Epithelial cell of alveolus of lung (primary cell): ENCODE measurements at places on chromosomes 16 and 17. TPM values are rescaled to one million over a fixed set of nuclear protein-coding genes. Genes with fewer than 3 reads are reported as not detected.

The RHBDL3 gene
- total RNA-seq = 0.26 TPM in 1 of 2 replicates, not detected in the other

The CSH2 gene
- total RNA-seq = not detected in 2 replicates

The FBXO39 gene
- total RNA-seq = 0.52 TPM in 1 of 2 replicates, not detected in the other

The LGALS9C gene
- not detected in 2 replicates for total RNA-seq

The KRT17 gene
- total RNA-seq = 11.0 and 103 TPM in 2 replicates

The COL1A1 gene
- 2,527 and 2,573 TPM in 2 replicates for total RNA-seq

The EFNB3 gene
- total RNA-seq = 1.6 and 8.7 TPM in 2 replicates

The APPBP2 gene
- 16.9 and 29.5 TPM in 2 replicates for total RNA-seq

The SMPD3 gene
- total RNA-seq = 0.16 TPM in 1 of 2 replicates, not detected in the other

The CCL1 gene
- total RNA-seq = not detected in 2 replicates

The SECTM1 gene
- 4.9 and 21.3 TPM in 2 replicates for total RNA-seq

The OR3A3 gene
- total RNA-seq = not detected in 2 replicates

The ICAM2 gene
- 7.4 and 11.9 TPM in 2 replicates for total RNA-seq

The CSH1 gene
- total RNA-seq = not detected in 2 replicates

The KIF18B gene
- total RNA-seq = 8.0 and 12.4 TPM in 2 replicates

The RSAD1 gene
- total RNA-seq = 13.3 and 21.5 TPM in 2 replicates

The GRIN2C gene
- not detected in 2 replicates for total RNA-seq

The NPTX1 gene
- total RNA-seq = 2.6 and 10.1 TPM in 2 replicates

The TBC1D3C gene
- total RNA-seq = not detected in 2 replicates

The DOC2B gene
- not detected in 2 replicates for total RNA-seq

The NOD2 gene
- total RNA-seq = 0.13 TPM in 1 of 2 replicates, not detected in the other

The ZNF232 gene
- total RNA-seq = 6.9 and 12.4 TPM in 2 replicates

The G6PC3 gene
- 51.4 and 68.9 TPM in 2 replicates for total RNA-seq

The HSF4 gene
- total RNA-seq = 0.13 and 3.5 TPM in 2 replicates

The PRM3 gene
- total RNA-seq = not detected in 2 replicates

The SGCA gene
- 0.32 TPM in 1 of 2 replicates, not detected in the other for total RNA-seq

The GCGR gene
- not detected in 2 replicates for total RNA-seq
